NCI-H446 (cell line): ENCODE measurements at places on chromosomes 1 and 21.

GRCh38 chr1:234091876-234092275, 187.4 kb downstream of the SLC35F3 start:
- DNase-seq = peak; percentile 58

DNA sequence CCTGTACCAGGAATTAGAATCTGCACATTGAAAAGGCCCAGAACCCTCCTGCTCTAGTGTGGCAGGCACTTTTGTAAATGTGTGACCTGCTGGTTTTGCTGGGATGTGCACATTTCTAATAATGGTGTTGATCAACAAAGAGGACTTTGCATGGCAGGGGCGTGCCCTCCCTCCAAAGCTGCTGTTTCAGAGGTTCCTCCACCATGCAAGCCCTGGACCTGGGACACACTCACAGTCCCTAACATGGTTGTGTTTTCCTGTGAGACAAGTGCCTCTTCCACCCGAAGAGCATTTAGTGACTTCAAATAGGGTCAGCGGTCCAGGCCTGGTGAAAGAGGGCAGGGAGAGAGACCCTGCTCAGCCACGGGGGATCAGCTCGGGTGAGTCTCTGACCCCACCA, 28.1 kb downstream of the TENT5C start:
- no peak for DNase-seq

DNA sequence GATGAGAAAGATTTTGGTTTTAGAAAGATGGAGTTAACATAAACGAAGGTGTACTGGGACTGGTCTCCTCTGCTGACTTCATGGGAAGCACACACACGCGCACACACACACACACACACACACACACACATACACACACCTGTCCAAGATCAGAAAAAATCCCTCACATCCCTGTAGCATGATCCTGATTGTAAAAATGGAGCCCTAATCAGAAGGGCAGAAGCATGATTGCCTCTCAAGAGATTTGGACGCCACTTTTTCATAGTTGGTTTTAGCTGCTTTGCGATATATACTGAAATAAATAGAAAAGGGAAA, 56.5 kb upstream of the LGALS8 start:
- DNase-seq = no peak

- no peak for DNase-seq
Measured at GRCh38 chr1:55786396-55786795, 571.2 kb upstream of the USP24 start.

DNA sequence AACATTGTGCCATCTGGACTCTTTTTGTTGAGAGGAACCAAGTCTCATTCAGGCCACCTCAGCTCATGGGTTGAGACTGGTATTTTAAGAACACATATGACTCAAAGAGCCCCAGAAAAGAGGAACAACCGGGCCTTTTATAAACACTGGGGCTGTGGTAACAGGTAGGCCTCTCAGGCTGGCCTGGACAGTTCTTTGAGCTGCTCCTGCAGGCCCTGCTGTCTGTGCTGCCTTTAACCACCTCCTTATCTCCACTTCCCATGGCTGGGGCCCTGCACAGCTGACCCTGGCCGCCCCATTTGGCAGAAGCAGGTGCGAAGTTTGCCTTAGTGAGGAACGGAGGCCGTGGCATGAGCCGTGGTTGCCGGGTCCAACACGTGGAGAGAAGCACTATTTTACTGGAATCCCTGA, 163.3 kb downstream of the RHOU start:
- DNase-seq = no peak

DNA sequence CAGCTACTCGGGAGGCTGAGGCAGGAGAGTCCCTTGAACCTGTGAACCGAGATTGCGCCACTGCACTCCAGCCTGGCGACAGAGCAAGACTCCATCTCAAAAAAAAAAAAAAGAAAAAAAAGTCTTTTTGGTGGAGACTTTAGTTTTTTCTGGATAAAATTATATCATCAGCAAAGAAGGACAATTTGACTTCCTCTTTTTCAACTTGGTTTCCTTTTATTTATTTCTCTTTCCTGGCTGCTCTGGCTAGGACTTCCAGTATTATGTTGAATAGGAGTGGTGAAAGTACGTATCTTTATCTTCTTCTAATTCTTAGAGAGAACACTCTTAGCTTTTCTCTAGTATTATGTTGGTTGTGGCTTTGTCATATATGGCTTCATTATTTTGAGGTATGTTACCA, 130.8 kb downstream of the PCBP3 start:
- no peak for DNase-seq

GRCh38 chr1:117622726-117623125, 16.9 kb downstream of the TENT5C start:
- DNase-seq = no peak

DNA sequence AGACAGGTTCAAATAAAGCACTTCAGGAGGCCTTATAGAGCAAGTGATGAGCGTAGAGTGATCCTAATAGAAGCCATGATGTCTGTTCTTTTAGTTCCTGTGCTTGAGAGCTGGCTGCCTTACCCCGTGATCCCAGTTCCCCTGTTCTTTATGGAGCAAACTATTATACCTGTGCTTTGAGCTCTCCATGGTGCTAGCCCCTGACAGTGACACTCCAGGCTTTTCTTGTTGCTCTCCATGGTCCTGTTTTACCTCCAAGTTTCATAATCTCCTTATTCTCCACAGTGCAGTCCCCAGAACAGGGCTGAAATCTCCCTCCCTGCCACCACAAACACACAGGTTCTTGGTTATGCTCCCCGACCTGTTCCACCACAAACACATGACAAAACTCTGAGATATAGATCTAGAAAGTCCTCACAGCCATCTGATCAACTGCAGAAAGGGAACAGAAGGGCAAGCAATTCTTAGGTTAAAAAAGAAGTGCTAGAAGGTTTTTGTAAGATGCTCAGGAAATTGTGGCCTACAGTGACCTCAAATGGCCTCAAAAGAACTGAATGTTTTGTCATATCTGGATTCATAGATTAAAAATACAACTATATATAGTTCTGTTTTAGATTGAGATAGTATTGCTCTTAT, 6.0 kb downstream of the CADM3 start:
- DNase-seq = no peak

- no peak for DNase-seq
Measured at GRCh38 chr21:33975548-33976081, 60.0 kb upstream of the ATP5PO start.

- no peak for DNase-seq
Measured at GRCh38 chr1:206971029-206971655, 882 bp upstream of the FCAMR start.

- no peak for DNase-seq
Measured at GRCh38 chr21:14479241-14479786, 66.8 kb downstream of the SAMSN1 start.

DNA sequence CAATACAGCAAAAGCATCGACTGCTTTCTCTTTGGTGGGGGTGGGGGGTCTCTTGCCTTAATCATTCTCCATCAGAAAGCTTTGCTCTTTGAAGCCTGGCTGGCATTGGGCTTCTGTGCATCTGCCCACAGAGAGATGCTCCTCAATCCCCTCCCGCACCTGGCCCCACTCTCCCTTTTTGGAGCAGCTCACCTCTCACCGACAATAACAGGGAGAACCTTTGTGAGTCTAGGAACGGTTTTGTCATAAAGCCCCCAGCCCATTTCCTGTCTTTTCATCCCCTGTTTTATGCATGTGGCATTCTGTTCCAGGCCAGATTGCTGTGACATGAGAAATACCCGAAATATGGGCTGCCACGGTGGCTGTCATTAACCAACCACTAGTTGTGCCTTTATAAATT, 469.0 kb upstream of the VAMP3 start:
- no peak for DNase-seq

- DNase-seq = no peak
Measured at GRCh38 chr1:184595596-184595995, 159.1 kb downstream of the EDEM3 start.

GRCh38 chr1:223492044-223492443, 98.8 kb downstream of the CCDC185 start:
- peak; percentile 62 for DNase-seq

DNA sequence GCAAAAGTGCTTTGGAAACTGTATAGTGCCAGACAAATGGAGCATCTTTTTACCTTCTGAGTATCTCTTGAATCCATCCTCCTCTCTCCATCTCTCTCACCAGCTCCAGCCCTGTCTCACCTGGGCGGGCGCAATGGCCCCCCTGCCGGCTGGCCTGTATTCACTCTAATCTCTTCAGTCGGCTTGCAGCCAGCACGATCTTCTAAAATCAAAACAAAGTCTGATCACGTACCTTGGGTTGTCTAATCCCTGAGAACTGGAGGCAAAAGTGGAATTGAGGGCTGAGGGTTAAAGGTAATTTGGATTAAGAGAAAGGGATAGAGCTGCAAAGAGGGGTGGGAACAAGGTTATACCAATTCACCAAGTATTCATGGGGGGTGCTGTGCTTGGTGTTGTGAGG, 46.0 kb upstream of the LRRN2 start:
- DNase-seq = no peak

DNA sequence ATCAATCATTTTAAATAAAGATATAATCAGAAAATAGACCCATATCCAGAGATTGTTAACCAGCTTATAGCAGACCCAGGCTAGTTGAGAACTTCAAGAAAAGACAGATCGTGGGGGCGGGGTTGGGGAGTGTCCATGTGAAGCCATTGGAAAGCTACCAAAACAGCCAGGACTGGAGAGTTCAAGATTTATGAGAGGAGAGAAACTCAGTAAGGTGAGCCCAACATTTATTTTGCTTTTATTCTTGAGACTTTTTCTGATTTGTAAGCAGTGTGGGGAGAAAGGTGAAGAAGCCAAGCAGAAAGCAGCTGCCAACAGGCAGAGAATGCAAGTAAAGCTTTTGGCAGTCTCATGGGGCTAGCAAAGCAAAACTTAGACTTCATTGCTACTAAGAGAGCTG, 179.9 kb downstream of the VPS13D start:
- DNase-seq = no peak

- no peak for DNase-seq
Measured at GRCh38 chr1:211910113-211910884, 79.7 kb upstream of the LPGAT1 start.

- DNase-seq = no peak
Measured at GRCh38 chr1:50603274-50604271, 180.3 kb upstream of the DMRTA2 start.

DNA sequence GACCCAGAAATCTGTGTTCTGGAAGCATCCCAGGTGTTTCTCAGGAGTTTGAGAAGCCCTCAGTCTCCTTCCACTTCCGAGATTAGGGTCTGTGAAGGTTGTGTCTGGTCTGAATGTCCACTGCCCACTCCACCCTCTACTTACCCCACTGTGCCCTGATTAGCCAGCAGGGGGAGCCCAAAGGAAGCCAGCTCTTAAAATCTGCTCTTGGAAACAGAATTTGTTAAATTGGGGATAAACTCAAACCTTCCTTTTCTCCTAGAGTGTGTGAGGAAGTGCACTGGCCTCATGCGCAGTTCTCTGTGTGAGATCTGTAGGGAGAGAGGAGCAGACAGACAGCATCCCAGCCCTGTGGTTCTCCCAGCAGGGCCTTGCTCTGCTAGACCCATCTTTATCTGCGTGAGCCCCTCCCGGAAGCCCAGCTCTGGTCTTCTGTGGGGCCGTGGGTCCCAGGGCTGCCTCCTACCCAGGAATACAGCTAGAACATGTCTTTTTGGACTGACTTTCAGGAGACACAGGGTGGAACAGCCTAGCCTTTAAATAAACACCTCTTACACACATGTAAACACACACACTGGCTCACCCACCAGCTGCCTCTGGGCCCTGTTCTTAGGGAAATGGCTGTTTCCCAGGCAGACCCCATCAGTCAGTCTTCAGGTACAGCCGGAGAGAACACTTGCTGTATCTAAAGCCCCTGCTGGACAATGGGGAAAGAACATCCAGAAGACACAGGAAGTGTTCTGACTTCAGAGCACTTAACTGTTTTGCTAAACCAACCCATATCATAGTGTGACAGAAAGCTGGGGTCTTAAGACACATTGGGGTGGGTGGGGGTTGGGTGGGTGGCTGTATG, 52.2 kb downstream of the SMYD2 start:
- no peak for DNase-seq

DNA sequence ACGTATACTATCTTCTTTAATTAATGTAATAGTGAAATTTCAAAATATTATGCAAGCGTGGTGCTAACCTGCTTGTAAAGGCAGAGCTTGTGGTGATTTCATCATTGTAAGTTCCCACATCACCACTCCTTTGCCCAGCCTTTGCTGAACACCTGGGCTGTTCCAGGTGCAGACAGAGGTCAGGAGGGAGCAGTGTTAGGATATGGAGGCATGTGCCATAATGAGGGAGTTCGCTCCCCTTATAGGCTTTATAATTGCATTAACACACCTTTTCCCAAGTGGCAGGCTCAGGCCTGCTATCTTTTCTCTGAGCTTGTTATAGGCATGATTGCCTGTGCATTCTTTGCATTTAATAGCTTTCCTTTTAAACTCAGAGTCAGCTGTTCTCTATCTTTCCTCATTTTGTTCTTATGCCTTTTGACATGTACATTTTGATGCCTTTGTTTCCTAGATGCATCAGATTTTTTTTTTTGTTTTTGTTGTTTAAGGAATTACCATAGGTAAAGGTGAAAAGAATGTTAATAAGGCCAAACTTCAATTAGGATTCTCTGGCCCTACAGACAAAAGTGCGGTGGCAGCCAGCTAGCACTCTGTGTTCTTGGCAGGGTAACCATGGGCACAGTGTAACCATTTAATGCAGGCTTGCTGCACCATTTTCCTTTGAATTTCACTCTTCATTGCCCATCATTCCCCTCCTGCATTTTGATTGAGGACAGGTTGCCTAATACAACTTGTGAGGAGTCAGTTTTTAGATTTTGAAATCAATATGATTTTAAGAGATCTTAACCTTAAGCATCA, 12.6 kb downstream of the NPL start:
- DNase-seq = no peak

GRCh38 chr1:4726620-4727341, 72.4 kb downstream of the AJAP1 start:
- DNase-seq = no peak

DNA sequence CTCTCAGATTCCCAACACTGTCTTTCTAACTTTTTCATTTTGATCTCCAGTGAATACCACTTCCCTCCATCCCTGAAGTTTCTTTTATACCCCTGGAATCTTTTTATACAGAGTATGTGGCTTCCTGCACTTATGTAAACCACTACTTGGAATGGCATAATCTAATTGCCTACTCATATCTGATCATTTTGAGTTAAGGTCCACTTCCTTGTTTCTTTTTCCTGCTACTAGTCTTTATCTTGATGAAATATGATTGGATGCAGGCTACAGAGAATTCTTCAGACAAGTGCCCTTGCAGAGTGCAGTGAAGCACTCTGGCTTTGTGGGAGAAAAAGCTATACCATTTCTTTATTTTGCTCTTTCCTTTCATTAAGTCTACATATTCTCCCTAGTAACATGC, 325.3 kb upstream of the ADAMTS5 start:
- DNase-seq = no peak

GRCh38 chr1:17579951-17580939, 40.7 kb downstream of the ARHGEF10L start:
- no peak for DNase-seq

- no peak for DNase-seq
Measured at GRCh38 chr1:200153277-200154055, 126.0 kb downstream of the NR5A2 start.

GRCh38 chr1:192100686-192101468, 57.4 kb upstream of the RGS18 start:
- DNase-seq = no peak

- no peak for DNase-seq
Measured at GRCh38 chr1:175597205-175597604, 146.2 kb downstream of the TNR start.
